ENCODE measurements at places on chromosomes 13 and 19.
A peak's percentile ranks its signal among the peaks of the same experiment; 100 is the strongest.

- DNase-seq: peak; percentile 20
These were observed 55.0 kb downstream of the GPR12 start for GRCh38 chr13:26705536-26705935.

DNA sequence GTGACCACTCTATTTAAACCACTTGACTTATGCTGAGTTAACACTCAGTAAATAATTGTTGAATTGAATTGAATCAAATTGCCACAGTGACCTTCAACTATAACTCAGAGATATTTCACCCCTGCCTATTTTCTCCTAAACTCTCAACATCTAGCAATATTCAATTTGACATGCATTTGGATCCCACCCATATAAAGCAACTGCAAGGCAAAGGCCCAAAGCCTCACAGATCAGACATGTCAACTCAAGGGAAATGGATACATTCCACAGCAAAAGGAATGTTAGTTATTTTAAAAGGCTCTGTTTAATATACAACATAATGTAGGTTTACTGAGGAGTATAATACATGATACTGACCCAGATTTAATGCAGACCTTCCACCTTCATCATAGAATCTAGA, 107.4 kb downstream of the KCTD12 start:
- no peak for DNase-seq

GRCh38 chr13:21884965-21885567, 214.2 kb downstream of the FGF9 start:
- DNase-seq: no peak

DNA sequence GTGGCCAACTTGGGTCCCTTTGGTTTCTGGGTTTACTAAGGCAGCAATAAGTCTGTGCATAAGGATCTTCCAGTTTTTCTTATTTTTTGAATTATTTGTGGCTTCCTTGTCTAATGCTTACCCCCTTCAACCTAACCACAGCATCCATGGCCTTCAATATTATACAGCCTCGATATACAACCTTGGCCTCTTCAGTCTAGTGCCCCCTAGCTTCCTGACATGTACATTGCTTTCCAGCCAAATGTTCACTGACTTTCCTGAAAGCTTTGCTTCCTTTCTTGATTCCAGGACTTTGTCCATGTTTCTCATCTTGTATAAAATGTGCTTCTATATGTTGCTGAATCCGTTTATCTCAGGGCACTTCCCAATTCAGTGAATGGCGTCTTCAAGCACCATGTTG, 310.1 kb downstream of the OLFM4 start:
- no peak for DNase-seq

- no peak for DNase-seq
These were observed 63.4 kb downstream of the EFNB2 start for GRCh38 chr13:106471957-106472543.

DNA sequence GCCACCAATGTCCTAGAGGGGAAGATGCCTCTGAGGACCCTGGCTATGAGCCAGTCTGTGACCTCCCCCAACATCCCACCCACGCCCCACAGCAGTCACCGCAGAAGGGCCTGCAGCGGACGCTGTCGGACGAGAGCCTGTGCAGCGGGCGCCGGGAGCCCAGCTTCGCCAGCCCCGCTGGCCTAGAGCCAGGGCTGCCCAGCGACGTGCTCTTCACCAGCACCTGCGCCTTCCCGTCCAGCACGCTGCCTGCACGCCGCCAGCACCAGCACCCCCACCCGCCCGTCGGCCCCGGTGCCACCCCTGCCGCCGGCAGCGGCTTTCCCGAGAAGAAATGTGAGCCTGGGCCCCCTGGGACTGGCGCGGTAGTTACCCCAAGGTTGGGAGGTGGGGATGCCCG, 30.6 kb downstream of the DPF1 start:
- no peak for DNase-seq

DNA sequence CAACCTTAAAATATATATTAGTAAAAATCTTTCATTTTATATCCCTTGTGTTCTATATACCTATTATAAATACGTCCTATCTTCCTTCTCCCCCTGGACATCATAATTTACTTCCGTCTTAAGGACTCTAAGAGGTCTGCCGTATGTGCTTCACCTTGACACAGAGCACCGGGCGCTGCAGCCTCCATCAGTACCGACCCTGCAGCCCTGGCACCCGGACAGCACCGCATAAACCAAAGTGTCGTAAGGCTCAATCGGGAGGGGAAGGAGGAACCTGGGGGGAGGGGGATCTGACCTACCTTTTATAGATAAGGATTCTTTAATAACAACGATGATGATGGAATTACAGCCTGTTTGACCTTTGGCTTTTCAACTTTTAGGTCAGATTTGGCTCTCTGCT, 44.0 kb downstream of the EFNB2 start:
- no peak for DNase-seq
